ENCODE measurements at places on chromosomes 3 and 15.
A peak's percentile ranks its signal among the peaks of the same experiment; 100 is the strongest.

GRCh38 chr3:188415196-188415595 is 261.2 kb downstream of the LPP start:
- no peak for DNase-seq

GRCh38 chr15:26773067-26773877 is 406 bp upstream of the GABRB3 start:
- DNase-seq = no peak

GRCh38 chr3:101732240-101732641 is 7.8 kb downstream of the CEP97 start:
- no peak for DNase-seq

DNA sequence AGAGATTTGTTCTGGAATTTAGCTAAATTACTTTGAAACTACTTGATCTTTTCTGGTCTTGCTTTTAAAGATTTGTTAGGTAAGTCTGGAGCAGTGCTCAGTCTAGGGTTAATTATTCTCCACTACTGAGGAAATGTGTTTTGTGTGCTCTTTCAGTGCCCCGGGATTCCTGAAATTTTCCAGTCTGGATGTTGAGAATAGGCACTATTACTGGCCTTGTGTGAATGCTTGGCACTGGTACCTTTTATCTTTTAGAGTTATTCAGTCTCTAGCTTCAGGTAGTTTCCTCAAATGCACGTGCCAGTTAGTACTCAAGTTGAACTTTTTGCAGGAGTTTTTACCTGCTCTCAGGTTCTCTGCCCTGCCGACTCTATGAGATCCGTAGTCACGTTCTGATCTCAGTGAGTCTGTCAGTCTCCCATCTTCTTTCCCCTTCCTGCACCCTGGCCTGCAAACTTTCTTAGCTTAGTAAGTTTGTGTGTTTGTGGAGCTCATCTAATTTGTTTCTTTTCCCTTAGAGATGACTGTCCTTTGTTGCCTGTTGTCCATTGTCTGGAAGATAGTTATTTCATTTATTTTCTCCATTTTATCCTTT is 39.5 kb downstream of the TCF12 start:
- no peak for DNase-seq

- no peak for DNase-seq
Measured at GRCh38 chr3:127889976-127890650, 24.9 kb upstream of the KBTBD12 start.

DNA sequence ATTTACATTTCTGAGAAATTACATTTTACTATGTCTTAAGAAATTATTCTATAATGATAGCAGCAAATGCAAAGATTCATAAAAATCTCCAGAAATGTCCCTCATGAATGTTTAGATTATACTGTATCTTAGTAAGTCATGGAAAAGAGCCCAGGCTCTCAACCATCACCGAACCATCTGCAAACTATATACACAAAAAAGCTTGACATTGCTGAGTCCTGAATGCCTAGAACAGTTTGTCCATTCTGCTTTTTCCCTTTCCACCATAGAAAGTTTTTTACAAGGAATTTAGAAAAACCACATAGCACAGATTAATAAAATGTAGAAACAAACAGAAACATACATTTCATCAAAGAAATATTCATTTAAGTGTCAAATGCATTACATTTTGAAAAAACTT is 83.6 kb downstream of the MYO9A start:
- DNase-seq = no peak

GRCh38 chr15:60496853-60497252 is 17.9 kb upstream of the ICE2 start:
- DNase-seq = no peak

- no peak for DNase-seq
Measured at GRCh38 chr15:71186267-71186666, 71.0 kb downstream of the THSD4 start.

DNA sequence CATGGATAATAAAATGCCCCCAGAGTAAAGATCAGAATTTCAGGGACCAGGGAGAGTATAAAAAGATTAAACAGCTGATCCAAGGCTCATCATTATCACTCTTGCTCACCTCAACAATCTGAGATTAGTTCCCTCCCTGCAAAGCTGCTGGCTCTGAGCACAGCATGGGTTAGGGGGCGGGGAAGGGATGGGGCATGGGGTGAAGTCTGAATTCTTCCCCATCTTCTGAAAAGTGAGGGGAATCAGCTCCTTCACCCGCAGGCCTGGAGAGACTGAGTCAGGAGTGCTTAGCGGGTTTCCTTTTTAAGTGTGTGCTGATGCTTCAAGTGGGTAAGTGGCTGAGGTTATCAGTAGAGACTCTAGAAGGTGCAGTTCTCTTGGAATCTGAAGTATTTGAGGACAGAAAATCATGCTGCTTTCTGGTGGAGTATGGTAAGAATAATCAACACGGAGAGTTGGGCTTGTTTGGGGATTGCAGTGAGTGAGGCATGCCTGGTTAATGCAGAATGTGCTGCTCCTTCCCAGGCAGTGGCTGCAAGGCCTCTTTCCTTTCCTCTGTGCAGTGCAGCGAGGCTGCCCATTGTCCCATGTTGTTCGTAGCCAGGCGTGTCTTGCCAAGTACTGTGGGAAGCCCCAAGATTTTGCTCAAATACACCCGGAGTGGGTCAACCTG is 59.2 kb upstream of the TRAK1 start:
- no peak for DNase-seq

DNA sequence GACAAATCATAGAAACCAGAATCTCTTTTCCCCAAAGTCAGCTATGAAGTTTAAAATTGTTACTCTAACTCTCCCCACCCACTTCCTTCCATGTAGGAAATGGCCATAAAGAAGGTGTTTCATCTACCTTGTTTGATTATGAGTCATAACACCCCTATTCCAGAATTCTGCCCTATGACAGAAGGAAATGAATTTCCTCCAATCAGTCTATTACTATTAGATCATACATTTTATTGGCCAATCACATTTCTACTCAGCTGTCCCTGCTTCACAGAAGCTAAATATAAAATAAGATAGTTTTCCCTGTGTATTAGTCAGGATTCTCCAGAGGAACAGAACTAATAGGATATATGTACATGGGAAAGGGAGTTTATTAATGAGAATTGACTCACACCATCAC is 102.1 kb downstream of the TGFBR2 start:
- DNase-seq = no peak

- DNase-seq = no peak
Measured at GRCh38 chr15:47991357-47991756, 129.4 kb upstream of the SLC24A5 start.

DNA sequence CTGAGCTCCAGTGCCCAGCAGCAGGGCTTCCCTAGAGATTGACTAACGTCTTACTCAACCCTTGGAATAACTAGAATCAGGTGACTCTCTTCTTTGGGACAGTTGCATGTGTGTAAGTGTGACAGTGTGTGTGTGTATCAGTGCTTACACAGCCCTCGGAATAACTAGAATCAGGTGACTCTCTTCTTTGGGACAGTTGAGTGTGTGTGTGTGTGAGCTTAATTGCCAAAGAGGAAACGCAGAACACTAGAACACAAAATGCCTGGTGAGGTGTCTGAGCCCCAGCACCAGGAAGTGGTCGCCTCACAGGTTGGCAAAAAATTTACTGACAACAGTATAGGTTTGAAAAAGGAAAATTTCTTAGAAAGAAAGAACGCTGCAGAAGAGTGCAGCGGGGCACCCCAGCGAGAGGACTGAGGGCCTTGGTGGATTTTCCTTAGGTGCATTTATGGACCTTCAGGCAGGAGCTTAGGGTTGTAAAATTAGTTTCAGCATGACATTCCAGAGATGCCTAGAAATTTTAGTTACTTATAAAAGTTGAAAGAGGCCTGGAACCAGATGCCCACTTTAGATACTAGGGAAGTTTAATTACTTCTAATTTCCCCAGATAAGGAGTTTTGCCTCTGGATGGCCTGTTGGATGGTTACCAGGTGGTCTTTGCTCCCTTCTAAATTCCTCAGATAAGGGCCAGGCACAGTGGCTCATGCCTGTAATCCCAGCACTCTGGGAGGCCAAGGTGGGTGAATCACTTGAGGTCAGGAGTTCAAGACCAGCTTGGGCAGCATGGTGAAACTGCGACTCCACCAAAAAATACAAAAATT is 3.7 kb upstream of the WDR82 start:
- no peak for DNase-seq

GRCh38 chr3:14244521-14245247 is 66.1 kb downstream of the LSM3 start:
- no peak for DNase-seq

DNA sequence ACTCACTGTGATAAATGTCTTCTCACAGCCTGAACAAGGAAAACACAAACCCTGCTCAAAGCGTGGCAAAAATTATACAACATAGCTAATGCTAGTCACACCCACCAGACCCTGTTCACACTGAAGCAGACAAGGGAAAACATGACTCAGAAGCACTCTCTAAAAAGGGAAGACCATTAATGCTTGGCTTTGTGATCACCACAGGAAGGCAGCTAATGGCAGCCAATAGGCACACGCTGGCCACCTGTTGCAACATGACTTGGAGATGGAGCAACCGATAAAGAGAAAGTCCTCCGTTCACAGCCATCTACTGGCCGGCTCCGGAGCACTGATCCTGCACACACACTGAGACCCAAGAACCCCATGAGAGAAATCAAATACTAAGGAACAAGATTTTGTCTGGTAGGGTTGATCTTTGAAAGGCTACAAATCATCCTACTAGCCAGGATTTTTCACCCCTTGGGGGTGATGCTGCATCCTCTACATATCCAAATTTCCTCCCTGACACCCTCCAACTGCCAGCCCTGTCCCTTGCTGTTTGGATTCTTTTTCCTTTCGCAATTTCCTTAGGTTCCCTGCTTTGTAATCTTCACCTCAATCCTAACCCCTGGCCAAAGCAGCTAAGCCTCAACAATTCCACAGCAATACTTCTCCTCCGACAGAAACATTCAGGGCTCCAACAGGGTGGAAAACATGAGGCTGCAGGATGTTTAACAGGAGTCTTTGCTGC is 3.2 kb downstream of the ZXDC start:
- peak; percentile 76 for DNase-seq

DNA sequence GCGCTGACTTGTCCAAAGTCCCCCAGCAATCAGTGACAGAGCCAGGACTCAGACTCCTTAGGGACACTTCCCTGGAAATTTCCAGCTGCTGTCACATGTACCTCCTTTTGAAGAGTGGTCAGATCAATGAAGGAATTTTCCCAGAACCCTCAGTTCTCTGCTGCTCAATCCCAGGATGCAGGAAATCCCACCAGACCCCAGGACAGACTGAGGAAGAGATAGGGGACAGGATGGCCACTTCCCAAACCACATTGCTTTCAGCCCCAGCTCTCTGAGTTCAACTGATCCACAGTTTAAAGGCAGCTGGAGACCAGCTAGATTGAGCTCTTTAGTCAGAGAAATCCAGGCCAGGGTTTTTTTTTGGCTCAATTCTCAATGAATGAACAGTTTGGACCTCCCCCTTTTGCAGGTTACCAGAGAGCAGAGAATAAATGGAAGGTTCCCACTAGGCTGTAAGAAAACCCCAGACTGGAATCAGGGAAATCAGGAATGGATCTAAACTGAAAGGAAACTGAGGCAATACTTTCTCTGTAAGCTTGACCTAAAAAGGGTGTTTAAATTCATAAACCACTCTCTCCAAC is 1.5 kb downstream of the CYP1A1 start:
- peak; percentile 5 for DNase-seq

- DNase-seq = no peak
Measured at GRCh38 chr3:51394541-51394940, 3.5 kb downstream of the RBM15B start.

DNA sequence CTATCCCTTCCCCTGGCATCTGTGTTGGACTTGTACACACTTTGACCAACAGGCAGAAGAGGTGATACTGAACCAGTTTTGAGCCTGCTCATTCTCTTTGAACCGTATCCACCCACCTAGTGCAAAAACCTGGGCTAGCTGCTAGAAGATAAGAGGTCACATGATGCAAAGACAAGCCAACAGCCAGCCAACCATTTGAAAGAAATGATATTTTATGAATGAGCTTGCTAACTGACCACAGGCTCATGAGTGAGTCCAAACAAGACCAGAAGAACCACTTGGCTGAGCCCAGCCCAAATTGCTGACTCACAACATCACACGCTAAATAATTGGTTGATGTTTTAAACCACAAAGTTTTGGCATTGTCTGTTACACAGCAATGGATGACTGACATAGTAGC is 74.0 kb upstream of the CTNNB1 start:
- DNase-seq = no peak

DNA sequence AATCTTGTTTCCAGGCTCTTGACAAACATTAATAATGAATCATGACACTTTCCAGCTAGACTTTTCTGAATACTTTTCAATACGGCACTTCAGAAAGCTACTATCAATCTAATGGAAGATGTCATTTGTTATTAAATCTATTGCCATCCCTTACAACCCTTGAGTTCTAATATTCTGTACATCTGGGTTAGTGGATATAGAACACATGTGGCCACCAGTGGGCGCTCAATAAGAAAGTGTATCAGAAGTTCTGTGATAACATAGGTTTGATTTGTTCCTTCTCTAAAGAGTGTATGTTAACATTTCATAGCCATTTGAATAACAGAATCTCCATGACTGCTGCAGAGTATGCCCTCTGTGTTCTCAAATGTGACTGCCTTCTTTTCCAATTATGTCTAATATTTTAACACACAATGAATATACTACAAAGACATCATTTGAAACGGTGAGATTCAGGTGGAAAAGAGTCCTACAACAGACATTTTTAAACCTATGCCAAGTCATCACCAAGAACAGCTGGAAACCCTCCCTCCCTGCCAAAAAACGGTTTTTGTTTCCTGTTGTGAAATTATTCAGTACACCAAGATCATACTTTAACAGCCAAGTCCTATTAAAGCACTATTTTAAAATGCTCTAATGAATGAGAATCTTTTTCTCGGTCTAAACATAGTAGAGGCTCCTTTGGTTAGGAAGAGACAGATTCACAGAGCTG is 22.2 kb downstream of the ALDH1A2 start:
- peak; percentile 2 for DNase-seq

- DNase-seq = no peak
Measured at GRCh38 chr3:16570113-16570512, 35.1 kb downstream of the DAZL start.

- DNase-seq = no peak
Measured at GRCh38 chr15:52717924-52718323, 38.7 kb upstream of the ATOSA start.

All from AG09319 (cell line).